Epithelial cell of umbilical artery (primary cell): ENCODE measurements at places on chromosomes 7 and 10. TPM values are rescaled to one million over a fixed set of nuclear protein-coding genes. Genes with fewer than 3 reads are reported as not detected.

BRI3 gene
- 25.3 and 33.3 TPM in 2 replicates for total RNA-seq

FGFR2 gene
- total RNA-seq = 0.30 and 0.32 TPM in 2 replicates

WASHC2C gene
- 24.8 and 27.0 TPM in 2 replicates for total RNA-seq

FOXP2 gene
- 0.61 and 0.65 TPM in 2 replicates for total RNA-seq

EVX1 gene
- not detected in 2 replicates for total RNA-seq

ITGA8 gene
- total RNA-seq = under 0.01 and 0.32 TPM in 2 replicates

MRLN gene
- total RNA-seq = not detected in 2 replicates

ANLN gene
- total RNA-seq = 52.9 and 56.1 TPM in 2 replicates

TRPV6 gene
- total RNA-seq = not detected in 2 replicates

ZP3 gene
- total RNA-seq = 0.97 and 1.8 TPM in 2 replicates

PVRIG gene
- not detected in 2 replicates for total RNA-seq

DYDC1 gene
- not detected in 2 replicates for total RNA-seq

SPDYE2 gene
- total RNA-seq = not detected in 2 replicates

ELFN1 gene
- 0.15 and 3.9 TPM in 2 replicates for total RNA-seq

ADAMTS14 gene
- total RNA-seq = under 0.01 TPM in 1 of 2 replicates, not detected in the other

AIFM2 gene
- total RNA-seq = 2.9 and 6.7 TPM in 2 replicates

ZDHHC4 gene
- total RNA-seq = 33.0 and 37.7 TPM in 2 replicates

ADK gene
- total RNA-seq = 46.2 and 53.9 TPM in 2 replicates

EXOSC1 gene
- 36.4 and 54.0 TPM in 2 replicates for total RNA-seq

VPS50 gene
- total RNA-seq = 27.9 and 34.0 TPM in 2 replicates

PPP1R3C gene
- total RNA-seq = 1.9 and 5.9 TPM in 2 replicates

HOXA6 gene
- 2.6 and 2.9 TPM in 2 replicates for total RNA-seq

MLXIPL gene
- not detected in 2 replicates for total RNA-seq

NPM3 gene
- total RNA-seq = 176 and 236 TPM in 2 replicates

ELAPOR2 gene
- 18.2 and 32.4 TPM in 2 replicates for total RNA-seq

SMNDC1 gene
- 7.5 and 11.2 TPM in 2 replicates for total RNA-seq

NUTM2E gene
- under 0.01 TPM in 1 of 2 replicates, not detected in the other for total RNA-seq

EPO gene
- total RNA-seq = not detected in 2 replicates

MBL2 gene
- not detected in 2 replicates for total RNA-seq

SORCS1 gene
- total RNA-seq = not detected in 2 replicates

EIF5AL1 gene
- total RNA-seq = 0.30 and 0.65 TPM in 2 replicates

MEPCE gene
- 26.6 and 32.1 TPM in 2 replicates for total RNA-seq

TRIM73 gene
- total RNA-seq = 0.32 and 0.91 TPM in 2 replicates

EPHA1 gene
- not detected in 2 replicates for total RNA-seq

NSUN5 gene
- 14.6 and 25.4 TPM in 2 replicates for total RNA-seq

RBM20 gene
- total RNA-seq = under 0.01 TPM in 1 of 2 replicates, not detected in the other

REPIN1 gene
- 72.2 and 75.7 TPM in 2 replicates for total RNA-seq

DYNC1I1 gene
- total RNA-seq = under 0.01 and 1.8 TPM in 2 replicates

UCMA gene
- not detected in 2 replicates for total RNA-seq

SFTPA1 gene
- total RNA-seq = not detected in 2 replicates

VPS37D gene
- 2.9 and 4.2 TPM in 2 replicates for total RNA-seq

MMRN2 gene
- 346 and 377 TPM in 2 replicates for total RNA-seq

GRID2IP gene
- not detected in 2 replicates for total RNA-seq

ZC3HAV1 gene
- total RNA-seq = 27.9 and 55.2 TPM in 2 replicates

CYP2C19 gene
- not detected in 2 replicates for total RNA-seq

ACTL6B gene
- total RNA-seq = not detected in 2 replicates

KNDC1 gene
- total RNA-seq = under 0.01 and 0.15 TPM in 2 replicates
